Activated CD8-positive, alpha-beta memory T cell treated with anti-CD3 and anti-CD28 coated beads for 4 hours (primary cell): ENCODE measurements at places on chromosomes 3 and 15.

DNA sequence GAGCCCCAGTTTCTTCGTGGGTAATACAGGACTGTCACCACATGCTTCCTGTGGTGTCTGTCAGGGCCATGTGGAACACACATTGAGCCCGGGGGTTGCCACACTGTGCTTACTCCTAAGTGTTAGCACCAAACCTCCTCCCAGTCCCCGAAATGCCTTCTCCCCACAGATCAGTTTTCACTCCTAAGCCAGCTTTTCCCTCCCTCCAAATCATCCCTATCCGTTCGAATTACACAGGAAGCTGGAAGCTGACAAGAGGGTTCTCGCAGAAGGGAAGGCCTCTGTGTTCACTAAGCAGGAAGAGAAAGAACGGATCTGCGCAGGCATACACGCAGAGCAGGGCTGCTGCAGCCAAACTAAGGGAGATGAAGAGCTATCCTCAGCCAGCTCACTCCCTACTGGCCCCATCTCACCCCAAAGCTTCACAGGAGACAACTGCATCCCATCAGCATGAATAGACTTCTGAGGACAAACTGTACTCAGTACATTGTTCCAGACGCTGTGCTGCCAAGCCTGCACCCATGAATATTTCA is 32.3 kb downstream of the XXYLT1 start:
- DNase-seq, result no peak

GRCh38 chr15:90327311-90327710 is 24.8 kb upstream of the ZNF774 start:
- no peak for DNase-seq

DNA sequence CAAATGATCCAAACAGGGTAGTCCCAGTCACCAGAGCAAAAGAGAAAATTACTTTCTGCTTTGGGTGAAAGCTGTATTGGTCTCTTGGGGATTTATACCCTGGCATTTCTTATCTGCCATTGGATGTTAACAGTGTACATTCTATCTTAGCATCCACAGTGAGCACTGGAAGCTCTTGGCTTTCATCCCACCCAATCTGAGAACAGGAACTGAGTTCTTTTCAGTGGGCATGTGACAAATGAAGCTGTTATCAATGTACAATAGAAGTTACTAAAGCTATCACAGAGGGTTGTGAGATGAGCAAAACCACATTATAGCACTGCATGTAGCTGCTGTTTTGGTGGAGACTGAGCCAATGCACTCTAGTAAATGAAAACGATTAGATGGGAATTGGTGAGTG is 300.7 kb downstream of the TUSC7 start:
- DNase-seq, result no peak

DNA sequence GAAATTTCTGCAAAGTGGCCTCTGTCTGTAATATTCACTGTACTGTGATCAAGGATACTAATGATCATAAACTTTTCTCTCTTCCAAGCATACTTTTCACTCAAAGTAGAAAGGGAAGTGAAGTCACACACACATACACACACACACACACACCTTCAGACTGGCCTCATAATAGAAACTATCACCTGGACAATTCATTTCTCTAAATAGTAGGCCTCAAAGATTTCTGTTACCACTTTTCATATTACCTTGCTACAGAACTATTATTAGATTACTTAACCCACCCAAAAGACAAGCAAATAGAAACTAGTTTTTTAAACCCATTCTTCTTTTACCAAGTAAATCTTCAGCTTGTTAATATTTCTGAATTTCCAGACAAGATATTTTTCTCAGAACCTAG is 12.2 kb downstream of the CPB1 start:
- no peak for DNase-seq

GRCh38 chr3:175956964-175957363 is 1097.8 kb downstream of the NAALADL2 start:
- DNase-seq, result no peak

DNA sequence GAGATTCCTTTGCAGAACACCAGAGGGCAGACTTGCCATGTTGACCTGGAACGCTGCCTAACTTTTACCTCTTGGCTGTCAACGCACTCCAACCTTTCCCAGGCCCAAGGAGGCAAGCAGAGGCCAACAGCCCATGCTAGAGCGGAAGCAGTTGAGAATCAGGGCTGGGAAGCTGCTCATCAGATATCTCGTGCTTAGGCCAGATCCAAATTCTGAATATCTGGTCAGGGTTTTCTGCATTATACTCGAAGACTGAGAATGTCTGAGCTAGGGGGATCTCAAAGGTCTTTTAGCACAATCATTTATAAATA is 2.5 kb downstream of the XIRP1 start:
- no peak for DNase-seq

DNA sequence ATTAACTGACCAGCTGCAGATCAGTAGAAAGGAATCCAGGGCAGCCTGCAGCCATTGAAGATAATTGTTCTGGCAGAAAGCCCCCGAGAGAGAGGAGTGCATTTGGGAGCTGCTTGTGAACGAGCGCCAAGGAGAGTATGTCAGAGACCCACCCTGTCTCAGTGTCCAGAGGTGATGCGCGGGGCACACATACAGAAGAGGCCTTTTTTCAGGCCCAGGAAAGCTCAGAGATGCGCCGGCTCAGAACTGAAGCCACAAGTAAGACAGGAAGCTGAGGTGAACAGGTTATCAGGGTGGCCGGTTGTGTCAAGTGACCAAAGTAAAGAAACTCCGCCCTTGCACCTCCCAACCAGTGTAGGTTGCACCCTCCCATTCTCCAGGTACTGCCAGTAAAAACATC is 59.8 kb upstream of the HEG1 start:
- DNase-seq, result no peak

GRCh38 chr3:50453907-50454306 is 49.5 kb downstream of the CACNA2D2 start:
- no peak for DNase-seq

- no peak for DNase-seq
Measured at GRCh38 chr15:57455929-57456328, 79.6 kb downstream of the CGNL1 start.

GRCh38 chr15:76152197-76152596 is 92.4 kb downstream of the TMEM266 start:
- DNase-seq, result no peak

DNA sequence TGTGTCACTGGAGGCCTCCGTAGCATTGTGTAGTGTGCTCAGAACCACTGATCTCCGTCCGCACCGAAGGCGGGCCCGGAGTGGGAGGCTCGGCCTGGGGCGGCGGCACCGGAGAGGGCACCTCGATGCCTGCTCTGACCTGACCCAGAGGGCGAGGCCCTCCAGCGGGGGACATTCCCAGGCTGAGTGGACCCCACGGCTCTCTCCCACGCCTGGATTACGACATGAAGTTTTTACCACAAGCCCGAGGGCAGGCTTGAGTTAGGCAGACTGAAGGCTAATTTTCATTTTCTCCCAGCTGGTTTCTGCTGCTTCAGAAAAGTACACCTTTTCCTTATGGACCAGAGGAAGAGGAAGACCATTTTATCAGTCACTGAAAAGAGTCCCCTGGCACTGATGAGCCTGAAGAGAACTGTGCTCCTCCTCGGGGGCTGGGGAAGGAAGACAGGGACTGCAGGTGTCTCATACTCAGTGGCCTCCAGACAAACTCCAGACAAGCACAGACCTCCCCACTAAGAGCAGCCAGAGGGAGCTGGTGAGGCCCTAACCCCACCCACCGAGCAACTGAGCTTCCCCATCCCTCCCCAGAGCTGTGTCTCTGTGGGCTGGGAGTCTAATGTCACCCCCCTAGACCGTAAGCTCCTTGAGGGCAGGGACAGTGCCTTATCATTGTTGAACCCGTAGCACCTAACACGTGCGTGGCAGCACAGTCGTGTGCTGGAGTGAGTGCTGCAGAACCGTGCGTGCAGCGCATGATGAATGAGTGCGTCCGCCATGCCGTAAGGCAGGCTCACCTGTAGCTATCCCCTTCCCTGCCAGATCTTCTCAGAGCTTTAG is 74.5 kb upstream of the BLM start:
- no peak for DNase-seq
